Stimulated activated CD4-positive, alpha-beta T cell treated with anti-CD3 and anti-CD28 coated beads, TNF-alpha, amount 100 ng/mL, for 4 hours (primary cell): ENCODE measurements at places on chromosomes 3 and 15.

GRCh38 chr3:128801779-128802380 is 75.9 kb downstream of the RAB7A start:
- DNase-seq, result no peak

GRCh38 chr3:33904730-33905129 is 106.3 kb downstream of the PDCD6IP start:
- no peak for DNase-seq

- DNase-seq, result no peak
Measured at GRCh38 chr3:174441588-174442301, 417.4 kb upstream of the NAALADL2 start.

DNA sequence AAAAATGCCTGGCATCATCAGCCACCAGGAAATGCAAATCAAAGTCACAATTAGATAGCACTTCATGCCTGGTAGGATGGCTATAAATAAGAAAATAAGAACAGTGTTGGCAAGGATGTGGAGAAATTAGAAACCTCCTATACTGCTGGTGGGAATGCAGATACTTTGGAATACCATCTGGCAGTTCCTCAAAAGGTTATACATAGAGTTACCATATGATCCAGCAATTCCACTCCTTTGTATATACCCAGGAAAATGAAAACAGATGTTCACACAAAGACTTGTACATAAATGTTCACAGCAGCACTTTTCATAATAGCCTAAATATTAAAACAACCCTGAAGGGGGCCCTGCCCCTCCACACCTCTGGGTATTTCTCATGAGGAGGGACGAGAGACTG is 13.7 kb downstream of the ACSBG1 start:
- DNase-seq, result no peak

DNA sequence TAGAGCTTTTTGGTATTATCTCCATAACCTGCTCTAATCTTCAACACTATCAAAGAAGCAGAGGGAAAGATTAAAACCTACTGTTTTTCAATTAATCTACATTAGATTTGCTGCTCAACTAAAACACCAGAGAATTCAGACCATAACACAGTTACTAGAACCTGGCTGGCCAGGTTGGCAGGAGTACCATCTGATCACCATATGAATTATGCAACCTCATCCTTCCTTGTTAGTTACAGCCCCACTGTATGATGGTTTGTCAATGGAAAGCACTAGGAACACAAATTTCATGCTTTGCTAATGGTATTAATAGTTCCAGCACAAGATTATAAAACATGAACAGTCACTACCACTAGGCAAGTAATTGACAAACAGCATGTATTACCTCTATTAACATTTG is 5.8 kb downstream of the NPHP3 start:
- DNase-seq, result no peak

DNA sequence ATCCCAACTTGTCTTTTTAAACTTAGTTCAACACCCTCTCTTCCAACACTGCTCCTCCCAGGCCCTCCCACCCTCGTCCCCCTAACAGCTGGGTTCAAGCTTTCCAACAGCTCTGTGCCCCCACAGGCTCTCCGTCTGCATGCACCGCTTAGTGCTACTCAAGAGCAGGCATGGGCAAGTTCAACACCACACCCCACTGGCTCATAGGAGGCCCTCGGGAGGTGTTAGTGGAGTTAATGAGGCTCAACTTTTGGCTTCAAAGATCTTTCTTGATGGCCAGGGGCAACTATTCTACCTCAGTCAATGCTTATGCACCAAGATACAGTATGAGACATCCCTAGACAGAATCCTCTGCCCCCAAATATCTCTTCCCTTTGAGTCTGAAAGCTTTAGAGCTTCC is 114.4 kb downstream of the ANP32A start:
- DNase-seq, result no peak

DNA sequence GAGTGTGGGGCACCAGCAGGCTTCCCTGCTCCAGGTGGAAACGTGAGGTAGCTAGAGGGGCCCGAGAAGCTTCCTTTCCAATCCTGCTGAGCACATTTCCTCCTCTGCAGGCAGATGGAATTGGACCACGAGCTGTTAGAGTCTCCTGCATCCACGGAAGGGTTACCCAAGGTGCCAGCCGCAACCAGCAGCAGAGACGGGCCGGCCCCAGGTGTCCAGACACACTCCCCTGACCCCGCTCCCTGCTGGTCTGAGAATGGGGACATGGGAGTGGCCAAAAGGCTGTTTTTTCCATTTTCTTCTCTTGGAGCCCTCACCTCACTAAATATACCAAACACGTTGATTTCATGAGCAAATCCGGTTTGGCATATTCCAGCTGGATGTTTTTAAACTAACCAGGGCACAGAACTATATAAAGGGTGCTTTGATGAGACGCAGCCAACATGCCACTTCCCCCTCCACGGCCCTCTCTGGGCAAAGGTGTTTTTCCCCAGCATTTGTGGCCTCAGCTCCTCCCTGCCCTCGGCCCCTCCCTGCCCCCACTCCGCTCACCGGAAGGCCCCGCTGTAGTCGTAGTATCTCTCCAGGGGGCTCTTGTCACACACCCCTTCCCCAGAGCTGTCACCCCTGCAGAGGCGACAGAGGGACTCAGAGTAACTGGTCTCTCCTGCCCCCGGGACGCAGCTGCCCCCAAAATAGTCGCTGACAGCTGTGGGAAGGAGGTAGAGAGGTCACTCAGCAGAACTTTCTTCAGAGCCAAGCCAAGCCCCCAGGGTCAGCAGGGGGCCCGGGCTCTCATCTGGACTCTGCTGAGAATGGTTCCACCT is 7.0 kb downstream of the MELTF start:
- DNase-seq, result no peak

DNA sequence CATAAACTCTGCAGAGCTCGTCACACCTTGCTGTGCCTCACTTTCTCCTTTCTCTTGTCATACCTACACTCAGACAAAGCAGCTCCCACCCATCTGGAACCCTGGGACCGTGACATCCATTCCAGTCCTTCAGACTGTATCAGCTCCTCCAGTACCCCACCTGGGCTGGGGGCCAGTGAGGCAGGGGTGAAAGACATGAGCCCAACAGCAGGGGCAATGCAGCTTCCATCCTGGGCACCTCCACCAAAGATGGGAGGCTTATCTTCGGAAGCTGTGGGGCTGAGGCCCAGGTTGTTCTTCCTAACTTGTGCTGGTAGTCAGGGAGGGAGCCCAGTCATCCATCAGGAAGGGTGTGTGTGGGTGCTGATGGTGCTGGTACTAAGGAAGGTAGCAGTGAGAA is 109.2 kb downstream of the EEFSEC start:
- no peak for DNase-seq
